ENCODE measurements at places on chromosomes 11 and 22. TPM values are rescaled to one million over a fixed set of nuclear protein-coding genes. Genes with fewer than 3 reads are reported as not detected.

The OR5A1 gene
- total RNA-seq = not detected

The ELMOD1 gene
- 0.35 TPM for total RNA-seq

DNA sequence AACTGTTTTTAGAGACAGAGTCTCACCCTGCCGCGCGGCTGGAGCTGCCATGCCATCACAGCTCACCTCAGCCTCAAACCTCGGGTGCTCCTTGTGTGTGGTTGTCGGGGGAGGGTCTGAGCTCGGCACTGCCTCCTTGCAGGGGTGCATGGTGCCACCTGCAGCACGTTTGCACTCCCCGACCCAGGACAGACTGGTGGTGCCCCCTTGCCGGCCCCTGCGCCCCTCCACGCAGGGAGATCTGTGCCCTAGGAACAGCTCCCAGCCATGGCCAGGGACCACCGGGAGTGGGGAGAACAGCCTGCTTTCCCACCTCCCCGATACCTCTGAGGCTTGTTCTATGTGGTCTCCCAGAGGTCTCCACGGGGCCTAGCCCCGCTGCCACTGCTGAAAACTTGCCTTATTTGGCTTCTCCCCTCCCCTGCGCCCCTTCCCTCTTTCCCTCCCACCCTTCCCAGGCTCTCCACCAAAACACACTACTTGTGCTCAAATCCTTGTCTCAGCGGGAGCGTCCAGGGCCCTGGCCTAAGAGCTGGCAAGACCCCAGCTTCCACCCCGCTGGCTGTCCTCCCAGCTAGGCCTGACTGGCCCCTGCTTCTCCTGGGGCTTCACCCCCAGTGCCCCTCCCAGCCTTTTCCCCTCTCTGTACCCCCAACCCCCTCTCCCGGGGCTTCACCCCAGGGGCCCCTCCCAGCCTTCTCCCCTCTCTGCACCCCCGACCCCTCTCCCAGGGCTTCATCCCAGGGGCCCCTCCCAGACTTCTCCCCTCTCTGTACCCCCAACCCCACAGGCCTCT is 13.4 kb upstream of the TPCN2 start:
- no peak for DNase-seq

- no peak for DNase-seq
These were observed 90.8 kb downstream of the LRRC32 start for GRCh38 chr11:76579752-76580151.

The TMEM80 gene
- total RNA-seq = 21.2 TPM

GRCh38 chr11:102468616-102469195 is 16.1 kb upstream of the TMEM123 start:
- no peak for DNase-seq

- DNase-seq = no peak
These were observed 5.3 kb downstream of the GRAP2 start for GRCh38 chr22:39906207-39906606.

- no peak for DNase-seq
These were observed 113.4 kb upstream of the C11orf87 start for GRCh38 chr11:109308551-109308950.

DNA sequence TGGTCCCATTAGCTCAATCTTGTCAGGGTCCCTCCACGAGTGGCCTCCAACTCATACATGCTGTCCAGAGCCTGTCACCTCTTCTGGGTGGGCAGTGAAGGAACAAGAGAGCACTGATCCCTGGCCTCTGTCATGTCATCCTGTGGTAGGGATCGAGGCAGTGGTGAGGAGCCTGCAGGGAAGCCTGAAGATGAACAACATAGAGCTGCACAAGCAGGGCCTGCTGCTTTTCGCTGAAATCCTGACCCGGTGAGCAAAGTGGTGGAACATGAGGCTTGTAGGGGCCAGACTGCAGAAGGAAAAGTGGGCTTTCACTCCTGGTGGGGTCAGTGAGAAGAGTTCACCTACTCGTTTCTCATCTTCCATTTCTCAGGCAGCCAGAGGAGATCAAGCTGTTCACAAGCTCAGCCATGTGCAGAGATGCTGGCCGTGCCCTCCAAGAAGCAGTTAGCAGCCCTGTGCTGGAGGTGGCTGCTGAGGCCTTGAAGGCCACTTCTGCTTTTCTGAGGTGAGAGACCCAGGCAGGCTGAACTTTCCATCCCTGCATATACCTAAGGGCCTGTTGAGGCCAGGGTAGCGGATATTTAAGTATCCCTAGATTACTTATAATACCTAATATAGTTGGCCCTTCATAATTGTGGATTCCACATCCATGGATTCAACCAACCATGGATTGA is 32.9 kb downstream of the MEI1 start:
- DNase-seq = no peak

DNA sequence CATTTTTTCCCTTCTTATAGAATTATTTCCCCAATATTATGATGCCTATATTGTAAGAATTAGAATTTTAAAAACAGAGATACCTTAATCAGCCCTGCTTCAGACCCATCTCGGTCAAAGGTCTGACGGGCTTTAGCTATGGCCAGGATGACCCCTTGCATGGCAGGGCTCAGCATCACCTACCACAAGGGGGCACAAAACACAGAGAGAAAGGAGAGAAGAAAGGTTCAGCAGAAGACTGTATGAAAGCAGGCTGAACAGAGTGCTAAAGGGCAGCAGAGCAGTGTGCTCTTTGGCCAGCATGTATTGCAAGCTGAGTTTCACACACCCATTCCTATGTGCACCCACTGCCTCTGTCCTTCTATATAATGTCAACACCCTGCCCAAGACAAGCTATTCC is 26.8 kb downstream of the CLDN25 start:
- peak; percentile 34 for DNase-seq

- DNase-seq = peak; percentile 21
These were observed 393 bp downstream of the ST13 start for GRCh38 chr22:40855979-40856512.

The MIOX gene
- not detected for total RNA-seq

DNA sequence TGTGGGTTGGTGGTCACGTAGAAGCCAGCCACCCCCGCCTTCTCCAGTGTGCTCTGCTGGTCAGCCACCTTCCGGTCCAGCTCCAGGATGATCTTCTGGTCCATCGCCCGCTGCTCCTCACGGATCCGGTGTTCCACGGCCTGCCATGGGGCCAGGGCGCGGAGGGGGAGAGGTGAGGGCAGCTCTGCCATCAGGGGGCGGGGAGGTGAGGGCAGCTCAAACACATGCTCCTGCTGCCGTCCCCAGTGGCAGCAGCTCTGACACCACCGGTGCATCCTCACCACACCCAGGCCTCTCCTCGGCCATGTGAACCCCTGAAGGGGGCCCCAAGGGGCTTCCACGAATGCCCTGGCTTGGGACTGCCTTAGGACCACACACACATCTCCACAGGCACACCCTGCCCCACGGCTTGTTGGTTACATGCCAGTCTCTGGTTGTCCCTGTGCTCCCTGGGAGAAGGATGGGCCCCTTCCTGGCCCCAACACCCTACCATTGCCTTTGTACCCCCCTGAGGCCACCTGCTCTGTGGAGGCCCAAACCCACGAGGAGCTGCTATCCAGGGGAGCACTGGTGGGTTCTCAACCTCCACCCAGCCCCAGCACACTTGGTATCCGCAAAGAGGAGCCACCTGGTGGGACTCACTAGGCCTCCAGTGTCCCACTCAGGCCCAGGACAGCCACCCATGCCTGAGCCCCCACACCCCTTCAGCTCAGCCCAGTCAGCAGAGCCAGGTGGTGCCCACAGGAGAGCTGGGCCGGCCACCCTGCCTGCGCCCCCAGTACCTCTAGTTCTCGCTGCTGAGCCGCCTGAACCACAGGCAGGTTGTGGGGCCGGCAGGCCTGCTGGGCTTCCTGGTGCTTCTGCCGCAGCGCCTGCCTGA is 4.3 kb downstream of the DGCR6L start:
- DNase-seq = no peak

DNA sequence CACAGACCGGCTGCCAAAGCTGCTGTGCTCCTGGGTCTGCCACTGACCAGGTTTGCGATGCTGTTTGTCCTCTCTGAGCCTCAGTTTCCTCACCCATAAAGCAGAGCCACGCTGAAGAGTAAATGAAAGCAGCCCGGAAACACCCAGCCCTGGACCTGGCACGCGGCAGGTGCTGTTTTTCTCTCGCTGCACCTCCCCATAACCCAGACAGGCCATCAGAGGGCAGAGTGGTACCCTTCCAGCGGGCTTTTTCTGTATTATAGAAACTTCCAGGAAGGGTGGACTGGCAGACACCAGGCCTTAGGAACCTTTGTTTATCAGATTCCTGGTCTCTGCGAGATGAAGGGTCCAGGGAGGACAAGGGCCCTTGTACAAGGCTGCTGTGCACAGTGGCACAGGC is 17.9 kb upstream of the FGF19 start:
- peak; percentile 48 for DNase-seq

The IGF2 gene
- total RNA-seq = 0.37 TPM

DNA sequence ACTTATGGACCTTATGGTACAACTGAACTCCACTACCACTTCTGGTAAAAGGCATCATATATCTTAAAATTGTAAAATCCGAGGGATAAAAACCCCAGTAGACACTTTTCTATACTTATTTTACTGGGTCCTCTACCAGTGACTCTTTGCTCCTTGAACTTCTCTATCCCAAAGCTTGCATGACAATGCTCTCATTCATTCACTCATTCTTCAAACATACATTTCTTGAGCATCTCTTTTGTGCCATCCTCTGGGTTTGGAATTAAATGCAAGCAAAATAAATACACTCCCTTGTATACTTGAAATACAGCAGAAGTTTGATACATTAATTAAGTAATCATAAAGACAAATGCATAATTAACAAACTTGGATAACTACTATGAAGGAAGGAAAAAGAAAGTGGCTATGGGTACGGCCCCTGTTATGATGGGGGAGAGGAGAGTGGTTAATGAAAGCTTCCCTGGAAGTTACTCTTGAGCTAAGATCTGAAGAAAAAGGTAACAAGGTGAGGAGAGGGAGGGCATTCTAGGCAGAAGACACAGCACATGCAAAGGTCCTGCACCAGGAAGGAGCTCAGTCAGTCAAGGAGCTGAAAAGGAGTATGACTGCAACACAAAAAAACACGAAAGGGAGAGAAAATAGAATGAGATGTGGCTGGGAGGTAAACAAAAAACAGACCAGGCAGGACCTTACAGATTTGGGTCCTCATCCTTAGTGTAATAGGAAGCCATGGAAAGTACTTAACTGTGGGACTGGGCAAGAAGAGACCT is 8.0 kb downstream of the MPZL3 start:
- DNase-seq = no peak

The ANKRD13D gene
- 58.5 TPM for total RNA-seq

GRCh38 chr11:64275841-64276240 is 8.6 kb downstream of the BAD start:
- no peak for DNase-seq

GRCh38 chr11:19524171-19524671 is 188.4 kb upstream of the NAV2 start:
- DNase-seq = peak; percentile 15

GRCh38 chr11:96173422-96173821 is 169.6 kb downstream of the MAML2 start:
- no peak for DNase-seq

DNA sequence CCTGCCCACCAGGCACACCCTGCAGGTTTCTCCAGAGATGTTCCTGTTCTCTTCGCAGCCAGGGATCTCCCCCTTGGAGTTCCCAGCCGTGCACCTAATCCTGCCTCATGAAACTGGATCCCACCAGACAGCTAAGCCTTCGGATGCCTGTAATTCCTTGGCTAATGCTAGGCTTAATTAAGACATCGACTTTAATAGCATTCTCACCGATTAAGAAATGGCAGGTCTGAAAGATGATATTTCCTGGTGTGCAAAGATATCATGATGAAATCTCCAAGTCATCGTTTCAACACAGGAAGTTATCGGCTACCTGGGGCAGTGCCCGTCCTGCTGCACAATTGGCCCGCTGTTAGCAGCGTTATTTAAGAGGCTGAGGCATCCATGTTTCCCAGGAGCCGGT is 41.5 kb upstream of the CCND1 start:
- no peak for DNase-seq

- DNase-seq = no peak
These were observed 79.8 kb downstream of the GRIA4 start for GRCh38 chr11:105689631-105690030.

DNA sequence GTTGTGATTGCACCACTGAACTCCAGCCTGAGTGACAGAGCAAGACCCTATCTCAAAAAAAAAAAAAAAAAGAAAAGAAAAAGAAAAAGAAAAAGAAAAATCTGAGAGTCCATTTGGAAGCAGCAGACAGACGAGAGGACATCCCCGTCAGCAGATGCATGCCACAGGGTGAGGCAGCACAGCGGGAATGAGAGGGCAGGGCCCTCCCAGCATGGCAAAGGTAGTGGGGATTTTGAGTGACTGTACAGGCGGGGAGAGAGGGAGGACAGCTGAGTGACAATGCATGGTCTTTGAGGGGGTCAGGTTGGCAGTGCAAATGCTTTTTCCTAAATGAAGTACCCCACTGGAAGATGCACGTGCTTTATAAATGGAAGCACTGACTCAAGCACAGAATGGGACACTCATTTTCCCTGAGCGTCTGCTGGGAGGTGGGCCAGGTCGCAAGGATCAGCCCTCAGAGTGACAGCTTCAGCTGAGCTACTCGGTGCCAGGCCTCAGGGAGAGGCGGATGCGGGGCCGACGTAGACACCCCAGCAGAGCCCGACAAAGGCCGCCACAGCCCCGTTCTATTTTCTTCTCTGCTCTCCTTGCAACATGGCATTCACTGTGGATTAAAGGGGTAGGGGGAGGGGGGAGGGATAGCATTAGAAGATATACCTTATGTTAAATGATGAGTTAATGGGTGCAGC is 113.5 kb downstream of the SHANK2 start:
- DNase-seq = no peak

DNA sequence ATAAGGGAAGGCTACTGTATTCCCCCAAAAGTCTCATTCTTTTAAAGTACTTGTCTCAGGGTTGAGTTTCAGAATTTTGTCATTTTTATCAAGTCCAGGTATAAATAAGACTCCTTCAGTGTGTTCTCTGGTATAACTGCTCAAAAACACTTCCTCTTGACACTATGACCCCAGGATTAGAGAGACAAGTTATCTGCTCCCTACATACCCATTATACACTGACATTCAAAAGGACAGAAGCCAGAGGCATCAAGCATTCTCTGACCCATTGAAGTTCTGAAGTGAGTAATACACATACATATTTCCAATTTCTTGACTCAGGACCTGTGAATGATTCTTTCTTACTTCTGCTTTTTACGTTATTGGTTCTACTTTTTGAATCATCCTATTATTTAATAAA is 447.8 kb upstream of the CNTN5 start:
- no peak for DNase-seq

The DEFB131B gene
- not detected for total RNA-seq

All from Calu3 (cell line).